ENCODE measurements at places on chromosomes 6 and 20.

DNA sequence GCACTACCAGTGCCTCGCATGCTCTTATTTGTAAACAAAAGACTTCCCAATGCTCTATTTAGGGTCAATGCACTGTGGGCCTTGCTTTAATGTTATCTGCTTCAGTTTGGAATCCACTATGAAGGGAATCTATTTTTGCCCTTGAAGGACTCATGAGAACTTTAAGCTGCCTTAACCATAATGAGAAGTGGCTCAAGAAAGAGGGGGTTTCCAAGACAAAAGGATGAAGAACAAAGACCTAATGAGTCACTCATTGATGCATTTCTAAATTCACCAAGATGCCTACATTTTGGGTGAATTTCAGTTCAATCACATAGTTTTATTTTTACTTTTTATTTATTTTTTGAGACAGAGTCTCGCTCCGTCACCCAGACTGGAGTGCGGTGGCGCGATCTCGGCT, 228.2 kb downstream of the LY86 start:
- ATAC-seq, result no peak

- no peak for ATAC-seq
Observed at GRCh38 chr20:47701612-47702011, 83.7 kb downstream of the SULF2 start.

DNA sequence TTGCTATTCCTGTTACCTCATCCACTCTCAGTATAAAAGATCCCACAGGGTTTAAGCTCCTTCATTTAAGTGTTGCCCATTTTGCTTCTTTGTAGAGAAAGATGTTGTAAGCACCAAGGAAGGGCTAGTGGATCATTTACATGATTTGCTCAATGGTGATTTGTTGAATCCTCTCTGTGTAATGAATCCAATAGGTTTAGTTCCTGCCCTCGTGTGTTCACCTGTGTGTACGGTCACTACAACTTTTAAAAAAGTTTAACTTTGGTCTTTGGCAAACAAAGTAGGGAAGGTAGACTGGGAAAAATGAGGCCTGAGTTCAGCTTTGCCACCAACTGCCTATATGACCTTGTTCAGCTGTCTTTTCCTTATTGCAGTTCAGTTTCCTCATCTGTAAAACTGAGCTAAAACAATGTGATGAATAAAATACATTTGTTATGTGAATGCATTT, 51.5 kb downstream of the DHX35 start:
- no peak for ATAC-seq

GRCh38 chr6:3884007-3884745, 35.0 kb downstream of the FAM50B start:
- ATAC-seq, result no peak

- ATAC-seq, result no peak
Observed at GRCh38 chr6:16388488-16388887, 150.1 kb downstream of the GMPR start.

DNA sequence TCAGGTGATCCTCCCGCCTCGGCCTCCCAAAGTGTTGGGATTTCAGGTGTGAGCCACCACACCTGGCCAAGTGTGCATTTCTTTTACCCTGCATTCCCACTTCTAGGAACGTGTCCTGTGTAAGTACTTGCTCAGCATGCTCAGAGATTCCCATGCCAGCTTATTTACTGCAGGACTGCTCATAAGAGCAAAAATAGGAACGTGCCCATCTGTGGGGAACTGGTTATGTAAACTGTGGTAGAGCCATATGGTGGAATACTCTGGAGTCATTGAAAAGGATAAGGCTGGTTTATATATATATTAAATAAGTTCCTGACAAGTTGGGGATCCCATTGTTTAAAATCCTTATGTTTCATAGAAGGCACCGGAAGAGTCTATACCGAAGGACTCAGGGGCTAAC, 38.2 kb upstream of the FANCE start:
- ATAC-seq, result no peak

DNA sequence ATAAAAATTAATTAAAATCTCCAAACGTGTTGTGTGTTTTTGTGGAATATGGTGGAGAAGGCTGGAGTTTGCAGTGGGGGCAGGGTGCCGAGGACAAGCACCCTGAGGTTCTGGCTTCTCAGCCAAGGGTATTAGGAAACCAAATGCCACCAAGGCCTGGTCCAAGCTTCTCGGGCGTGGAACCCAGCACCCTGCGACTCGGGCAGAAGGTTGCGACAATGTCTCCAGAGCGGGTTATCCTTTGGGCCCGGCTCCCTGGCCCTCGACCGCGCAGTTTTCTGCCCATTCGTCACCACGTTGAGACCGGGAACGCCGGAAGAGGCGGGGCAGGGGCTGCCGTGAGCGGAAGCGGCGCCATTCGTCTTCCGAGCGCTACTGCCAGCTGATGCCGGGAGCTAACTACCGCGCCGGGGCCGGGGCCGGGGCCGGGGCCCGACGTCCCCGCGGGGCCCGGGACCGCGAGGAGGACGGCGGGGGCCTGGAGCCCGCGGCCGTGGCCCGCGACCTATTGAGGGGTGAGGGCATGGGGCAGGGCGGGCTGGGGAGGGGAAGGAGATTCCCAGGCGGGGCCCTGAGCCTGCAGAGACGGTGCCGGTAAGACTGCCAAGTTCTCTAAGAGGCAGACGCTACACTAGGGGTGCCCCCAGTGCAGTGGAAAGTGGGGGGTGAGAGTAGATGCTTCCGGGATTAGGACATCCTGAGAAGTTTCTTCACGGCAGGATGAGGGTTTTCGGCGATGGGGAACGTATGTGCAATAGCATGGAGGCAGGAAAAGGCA, at the start of gene RRP36:
TSS of gene RRP36 (plus strand) at position 354 of the 778 bp plus-strand sequence. CDS start at position 386, 32 bp downstream.
- peak; percentile 94 for ATAC-seq

DNA sequence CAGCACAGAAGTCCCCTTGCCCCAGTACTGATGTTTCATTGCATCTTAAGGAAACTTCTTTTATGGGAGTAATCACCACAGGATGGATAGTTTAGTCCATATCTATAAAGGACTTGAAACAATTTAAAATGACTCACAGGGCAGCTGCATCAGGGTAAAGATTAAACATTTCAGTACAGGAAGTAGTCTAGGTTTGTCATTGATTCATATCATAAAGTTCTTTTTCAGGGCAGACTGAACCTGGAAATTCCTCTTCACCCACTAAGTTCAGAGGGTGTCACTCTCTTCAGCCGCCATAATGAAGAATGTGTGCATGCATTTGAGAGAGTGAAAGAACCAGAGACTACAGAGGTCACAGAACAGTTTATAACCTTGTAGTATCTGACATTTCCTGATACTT, 296.3 kb upstream of the JAG1 start:
- ATAC-seq, result no peak

DNA sequence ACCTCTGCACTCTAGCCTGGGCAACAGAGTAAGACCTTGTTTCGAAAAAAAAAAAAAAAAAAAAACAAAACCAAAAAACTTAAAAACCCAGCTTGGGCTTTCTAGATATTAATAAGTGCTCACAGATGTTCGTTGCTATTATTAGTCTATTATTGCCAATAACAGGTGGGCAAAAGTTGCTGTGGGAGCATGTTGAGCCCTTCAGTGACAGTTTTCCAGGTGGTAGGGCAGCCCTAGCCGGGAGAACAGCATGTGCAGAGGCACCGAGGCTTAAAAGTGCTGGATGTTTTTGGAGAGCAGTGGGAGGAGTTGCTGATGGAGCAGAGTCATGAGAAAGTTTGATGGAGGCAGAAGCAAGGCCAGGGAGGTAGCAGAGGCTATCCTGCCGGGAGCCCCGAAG, 4.4 kb downstream of the PPP1R16B start:
- ATAC-seq, result no peak

DNA sequence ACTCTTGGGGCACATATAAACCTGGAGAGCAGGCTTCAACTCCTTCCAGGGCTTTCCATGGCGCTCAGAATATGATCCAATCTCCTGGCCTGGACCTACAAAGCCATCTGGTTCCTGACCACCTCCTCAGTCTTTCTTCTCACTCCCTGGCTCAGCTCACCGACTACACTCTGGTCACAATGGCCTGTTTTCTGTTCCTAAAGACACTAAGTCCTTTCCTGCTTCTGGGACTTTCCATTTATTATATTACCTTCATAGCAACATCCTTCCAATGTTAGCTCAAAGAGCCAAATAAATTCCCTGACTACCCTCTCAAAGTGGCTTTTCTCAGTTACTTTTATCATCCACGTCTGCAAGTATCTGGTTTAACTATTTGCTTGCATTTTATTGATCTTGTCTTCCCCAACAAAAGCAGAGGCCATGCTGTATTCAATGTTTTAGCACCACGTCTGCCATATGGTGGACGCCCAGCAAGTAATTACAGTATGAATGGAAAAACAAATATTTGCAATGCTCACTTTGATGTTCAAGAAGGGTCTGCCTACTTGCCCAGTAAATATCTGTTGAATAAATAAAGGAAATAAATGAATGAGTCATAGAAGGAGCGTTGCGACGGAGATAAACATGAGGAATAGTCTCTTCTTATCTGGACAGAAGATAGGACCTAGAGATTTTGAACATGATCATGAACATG, 328.4 kb downstream of the ESR1 start:
- ATAC-seq, result no peak

Data from activated CD4-positive, CD25-positive, alpha-beta regulatory T cell treated with anti-CD3 and anti-CD28 coated beads, Interleukin-2, amount 50 U/mL, for 24 hours (primary cell).